ENCODE measurements at places on chromosomes 6 and 20.
A peak's percentile ranks its signal among the peaks of the same experiment; 100 is the strongest.

- H3K4me1 ChIP-seq = no peaks in the 10 kb centered on the region
- H3K27ac ChIP-seq = no peak overlapping the region
- no peaks in the 10 kb centered on the region for H3K27me3 ChIP-seq
- H3K4me3 ChIP-seq = no peak overlapping the region
- DNase-seq = no peak
These were observed 119.0 kb downstream of the ALDH8A1 start for GRCh38 chr6:134830940-134831339.

- no peak overlapping the region for H3K27ac ChIP-seq
- no peaks in the 10 kb centered on the region for H3K27me3 ChIP-seq
- H3K36me3 ChIP-seq = no peaks in the 10 kb centered on the region
These were observed 135.3 kb downstream of the ARID1B start for GRCh38 chr6:156912431-156912830.

DNA sequence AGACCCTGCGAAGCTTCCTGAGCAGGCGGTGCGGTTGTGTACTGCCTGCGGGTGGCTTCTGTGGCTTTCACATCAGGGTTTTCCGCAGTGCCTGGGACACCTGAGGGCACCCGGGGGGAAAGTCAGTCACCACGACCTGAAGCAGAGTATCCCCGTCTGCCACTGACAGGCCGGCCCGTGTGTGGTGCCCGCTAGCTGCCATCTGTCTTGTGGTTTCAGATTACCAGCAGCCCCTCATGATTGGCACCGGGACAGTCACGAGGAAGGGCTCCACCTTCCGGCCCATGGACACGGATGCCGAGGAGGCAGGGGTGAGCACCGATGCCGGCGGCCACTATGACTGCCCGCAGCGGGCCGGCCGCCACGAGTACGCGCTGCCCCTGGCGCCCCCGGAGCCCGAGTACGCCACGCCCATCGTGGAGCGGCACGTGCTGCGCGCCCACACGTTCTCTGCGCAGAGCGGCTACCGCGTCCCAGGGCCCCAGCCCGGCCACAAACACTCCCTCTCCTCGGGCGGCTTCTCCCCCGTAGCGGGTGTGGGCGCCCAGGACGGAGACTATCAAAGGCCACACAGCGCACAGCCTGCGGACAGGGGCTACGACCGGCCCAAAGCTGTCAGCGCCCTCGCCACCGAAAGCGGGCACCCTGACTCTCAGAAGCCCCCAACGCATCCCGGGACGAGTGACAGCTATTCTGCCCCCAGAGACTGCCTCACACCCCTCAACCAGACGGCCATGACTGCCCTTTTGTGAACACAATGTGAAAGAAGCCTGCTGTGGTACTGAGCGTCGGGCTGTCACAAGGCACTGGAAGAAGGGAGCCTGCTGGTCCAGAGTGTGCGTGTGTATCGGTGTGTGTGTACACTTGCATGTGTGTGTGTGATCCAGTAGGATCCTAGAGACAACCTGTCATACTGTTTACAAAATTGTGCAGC lies 54.4 kb downstream of the GOPC start:
- no peaks in the 10 kb centered on the region for H3K27me3 ChIP-seq
- H3K4me3 ChIP-seq = no peak overlapping the region
- peak overlapping the region; percentile 95 for H3K27ac ChIP-seq
- no peak for DNase-seq

- H3K36me3 ChIP-seq = no peaks in the 10 kb centered on the region
- H3K27me3 ChIP-seq = peaks cover 6% of the 10 kb centered on the region
- no peak overlapping the region for H3K27ac ChIP-seq
- no peaks in the 10 kb centered on the region for H3K4me1 ChIP-seq
These were observed 12.7 kb downstream of the CGA start for GRCh38 chr6:87082160-87082721.

- no peaks in the 10 kb centered on the region for H3K27me3 ChIP-seq
- no peak for DNase-seq
- no peak overlapping the region for H3K4me3 ChIP-seq
- no peaks in the 10 kb centered on the region for H3K4me1 ChIP-seq
- no peak overlapping the region for H3K27ac ChIP-seq
These were observed 43.0 kb upstream of the HIVEP1 start for GRCh38 chr6:11969092-11969491.

- no peak for DNase-seq
- peaks cover 3% of the 10 kb centered on the region for H3K4me1 ChIP-seq
- H3K4me3 ChIP-seq = no peak overlapping the region
- H3K27me3 ChIP-seq = no peaks in the 10 kb centered on the region
These were observed 28.6 kb upstream of the ARFGEF2 start for GRCh38 chr20:48892891-48893290.

DNA sequence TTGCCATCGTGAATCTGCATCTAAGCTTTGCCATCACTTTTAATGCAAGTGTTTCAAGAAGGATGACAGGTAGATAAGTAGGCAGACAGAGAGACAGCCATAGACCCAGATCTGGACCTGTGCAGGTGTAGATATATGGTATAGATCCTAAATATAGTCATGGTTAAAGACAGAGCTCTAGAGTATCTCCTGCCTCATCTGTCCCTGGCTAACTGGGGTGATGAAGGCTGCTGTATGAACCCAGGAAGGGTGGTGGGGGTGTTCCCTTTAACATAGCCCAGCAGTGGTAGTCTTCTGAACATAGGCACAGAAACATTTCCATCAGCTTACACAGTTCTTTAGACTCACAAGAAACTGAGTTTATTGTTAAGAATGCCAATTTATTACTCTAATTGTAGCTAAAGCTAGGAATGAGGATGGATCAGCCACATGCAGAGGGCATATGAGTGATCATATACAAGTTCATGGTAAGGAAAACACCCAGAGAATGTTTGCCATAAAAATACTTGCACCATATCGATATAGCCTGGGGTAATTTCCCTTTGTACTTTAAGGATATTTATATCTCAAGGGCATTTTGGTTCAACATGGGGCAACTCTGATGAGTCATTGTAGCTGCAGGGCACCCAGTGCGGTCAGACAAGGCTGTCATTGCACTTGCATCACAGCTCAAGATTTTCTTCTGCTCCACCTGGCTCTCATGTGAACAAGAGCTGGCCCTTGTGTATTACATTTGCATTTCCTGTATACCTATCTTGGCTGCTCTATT lies 587.2 kb downstream of the EPM2A start:
- no peak overlapping the region for H3K27ac ChIP-seq
- H3K4me1 ChIP-seq = no peaks in the 10 kb centered on the region
- no peak overlapping the region for H3K4me3 ChIP-seq
- no peaks in the 10 kb centered on the region for H3K27me3 ChIP-seq
- peak; percentile 66 for DNase-seq

- H3K4me1 ChIP-seq = no peaks in the 10 kb centered on the region
- H3K4me3 ChIP-seq = no peak overlapping the region
- no peaks in the 10 kb centered on the region for H3K36me3 ChIP-seq
These were observed 36.3 kb downstream of the PRDM1 start for GRCh38 chr6:106122306-106122918.

- H3K27me3 ChIP-seq = no peaks in the 10 kb centered on the region
- no peak overlapping the region for H3K27ac ChIP-seq
- H3K36me3 ChIP-seq = peaks cover 20% of the 10 kb centered on the region
- no peak overlapping the region for H3K4me3 ChIP-seq
- no peak for DNase-seq
- H3K4me1 ChIP-seq = no peaks in the 10 kb centered on the region
These were observed 23.7 kb downstream of the RMND1 start for GRCh38 chr6:151428093-151428735.

- no peak for DNase-seq
- peaks cover 28% of the 10 kb centered on the region for H3K27me3 ChIP-seq
- no peaks in the 10 kb centered on the region for H3K36me3 ChIP-seq
- H3K27ac ChIP-seq = no peak overlapping the region
These were observed 5.3 kb downstream of the ISM1 start for GRCh38 chr20:13226367-13226766.

DNA sequence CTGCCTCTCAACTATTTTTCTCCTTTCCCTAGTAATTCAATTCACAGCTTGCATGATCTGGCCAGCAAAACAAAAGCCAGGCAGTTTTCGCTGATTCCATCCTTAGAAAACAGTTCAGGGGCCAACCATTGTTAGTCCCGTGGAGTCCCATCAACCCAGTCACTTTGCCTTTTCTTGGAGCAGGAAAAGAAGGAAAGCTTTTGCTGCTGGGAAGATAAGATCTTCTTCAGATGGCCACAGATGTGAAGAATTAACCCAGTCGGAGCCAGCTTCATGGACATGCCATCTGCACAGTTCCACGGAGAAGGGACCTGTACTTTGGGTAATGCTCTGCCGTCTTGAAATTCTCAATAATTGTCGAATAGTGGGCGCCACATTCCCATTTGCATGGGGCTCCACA lies 76.9 kb upstream of the TSHZ2 start:
- no peaks in the 10 kb centered on the region for H3K27me3 ChIP-seq
- DNase-seq = no peak
- H3K36me3 ChIP-seq = no peaks in the 10 kb centered on the region
- H3K4me1 ChIP-seq = no peaks in the 10 kb centered on the region
- H3K4me3 ChIP-seq = no peak overlapping the region
- H3K27ac ChIP-seq = no peak overlapping the region

DNA sequence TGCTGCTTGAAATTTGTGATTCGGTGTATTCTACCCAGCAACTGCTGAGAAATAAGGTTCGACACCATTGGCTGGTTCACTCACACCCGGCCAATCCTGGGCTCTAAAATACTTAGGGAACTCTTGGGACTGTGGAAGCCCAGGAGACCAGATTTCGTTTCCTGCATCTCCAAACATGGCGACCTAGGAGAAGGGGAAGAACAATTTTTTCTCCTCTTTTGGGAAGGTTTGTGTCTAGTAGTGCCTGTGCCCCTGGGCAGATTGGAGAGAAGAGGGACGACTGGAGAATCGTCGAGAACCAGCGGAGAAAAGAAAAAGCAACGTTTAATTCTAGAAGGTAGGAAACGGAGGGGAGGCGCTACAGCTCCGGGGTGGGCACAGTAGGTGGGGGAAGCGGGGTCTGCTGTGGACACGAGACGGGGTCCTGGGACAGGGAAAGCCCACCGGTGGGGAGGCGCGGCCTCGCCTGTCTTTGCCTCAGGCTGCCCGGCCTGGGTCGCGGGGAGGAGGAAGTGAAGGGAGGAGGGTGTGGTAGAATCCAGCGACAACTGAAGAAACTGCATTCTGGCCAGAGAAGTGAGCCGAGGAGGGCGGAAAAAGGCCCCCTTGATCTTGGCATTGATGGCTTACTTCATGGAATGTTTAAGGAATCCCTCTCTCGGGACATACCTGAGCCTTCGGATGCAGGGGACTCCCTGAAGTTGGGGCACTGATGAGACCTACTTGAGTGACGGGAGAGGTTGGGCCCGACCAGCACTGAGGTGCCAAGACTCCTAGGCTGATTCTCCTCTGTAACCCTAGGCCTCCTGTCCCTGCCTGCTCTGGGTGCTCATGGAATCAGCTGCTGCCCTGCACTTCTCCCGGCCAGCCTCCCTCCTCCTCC lies at the start of gene BTN2A1:
Gene BTN2A1 (plus strand): TSS at position 150 of the 883 bp plus-strand sequence. CDS start 682 bp downstream, at position 832.
- peak within 1 kb of the TSS; percentile 74 for H3K4me3 ChIP-seq
- DNase-seq = peak; percentile 83
- no peaks in the 10 kb centered on the region for H3K36me3 ChIP-seq
- H3K27ac ChIP-seq = peak within 1 kb of the TSS; percentile 91
- peaks cover 5% of the 10 kb centered on the region for H3K4me1 ChIP-seq

DNA sequence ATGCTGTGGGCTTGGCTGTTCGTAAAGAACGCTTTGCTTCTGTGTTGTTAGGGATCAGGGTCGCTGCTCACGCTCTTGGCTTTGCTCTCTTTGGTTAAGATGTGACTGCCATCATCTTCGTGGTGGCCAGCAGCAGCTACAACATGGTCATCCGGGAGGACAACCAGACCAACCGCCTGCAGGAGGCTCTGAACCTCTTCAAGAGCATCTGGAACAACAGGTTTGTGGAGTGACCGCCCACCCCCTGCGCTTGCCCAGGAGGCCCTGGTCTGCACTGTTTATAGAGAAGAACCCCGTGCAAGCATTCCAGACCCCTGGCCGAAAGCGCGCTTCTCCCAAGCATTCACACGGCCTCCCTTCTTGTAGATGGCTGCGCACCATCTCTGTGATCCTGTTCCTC lies 57.1 kb downstream of the GNAS start:
- no peaks in the 10 kb centered on the region for H3K4me1 ChIP-seq
- no peak for DNase-seq

GRCh38 chr20:33649201-33649681 lies 12.9 kb upstream of the C20orf144 start:
- peaks cover 15% of the 10 kb centered on the region for H3K4me1 ChIP-seq
- DNase-seq = no peak
- H3K27me3 ChIP-seq = no peaks in the 10 kb centered on the region
- no peak overlapping the region for H3K4me3 ChIP-seq
- H3K36me3 ChIP-seq = no peaks in the 10 kb centered on the region

DNA sequence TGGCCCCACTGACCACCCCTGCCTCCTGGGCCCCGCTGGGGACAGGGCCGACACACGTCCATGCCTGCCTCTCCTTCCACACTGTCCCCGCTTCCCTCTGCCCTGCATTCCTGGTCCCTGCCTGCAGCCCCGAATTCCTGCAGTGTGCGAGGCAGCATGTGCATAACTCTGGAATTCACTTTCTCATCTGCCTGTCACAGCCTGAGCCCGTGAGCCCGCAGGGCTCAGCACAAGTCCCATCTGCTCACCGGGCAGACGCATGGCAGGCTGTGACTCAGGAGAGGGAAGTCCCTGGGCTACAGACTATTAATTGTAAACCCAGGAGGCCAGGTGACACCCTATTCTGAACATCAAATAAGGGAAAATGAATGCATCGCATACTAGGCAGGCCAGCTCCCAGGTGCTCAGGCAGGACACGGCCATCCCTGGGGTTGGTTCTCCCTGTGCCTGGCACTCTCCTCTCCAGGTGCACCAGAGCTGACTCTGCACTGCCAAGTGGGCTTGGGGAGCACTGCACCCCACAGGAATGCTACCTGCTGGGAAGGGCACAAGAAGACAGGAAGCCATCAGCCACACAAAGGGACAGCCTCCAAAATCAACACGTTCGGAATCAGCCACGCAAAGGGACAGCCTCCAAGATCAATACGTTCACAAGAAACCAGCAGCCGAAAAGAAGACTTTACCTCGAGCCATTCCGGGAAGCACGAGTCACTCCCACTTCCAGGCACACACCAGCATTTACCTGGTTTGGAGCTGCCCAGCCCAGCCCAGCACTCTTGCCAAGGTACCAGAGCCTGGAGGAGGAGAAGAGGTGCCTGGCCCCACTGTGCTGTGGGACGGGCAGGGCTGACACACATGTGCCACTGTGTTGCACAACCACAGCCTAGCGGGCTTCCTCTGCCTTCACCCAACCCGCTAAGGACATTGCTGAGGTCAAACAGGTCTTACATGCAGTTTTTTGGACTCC lies 65.9 kb downstream of the DLL1 start:
- H3K27ac ChIP-seq = no peak overlapping the region
- H3K27me3 ChIP-seq = no peaks in the 10 kb centered on the region
- no peak overlapping the region for H3K4me3 ChIP-seq
- no peak for DNase-seq

- H3K36me3 ChIP-seq = no peaks in the 10 kb centered on the region
- peaks cover 10% of the 10 kb centered on the region for H3K4me1 ChIP-seq
- no peaks in the 10 kb centered on the region for H3K27me3 ChIP-seq
- H3K4me3 ChIP-seq = no peak overlapping the region
- DNase-seq = no peak
- H3K27ac ChIP-seq = no peak overlapping the region
These were observed 11.8 kb upstream of the FOXF2 start for GRCh38 chr6:1377526-1377925.

GRCh38 chr6:14743144-14743473 lies 502.8 kb upstream of the JARID2 start:
- 0 out of 2 replicates have a peak, but pooled peaks cover 2% of the 10 kb centered on the region for H3K27me3 ChIP-seq
- H3K4me3 ChIP-seq = no peak overlapping the region
- DNase-seq = no peak
- H3K4me1 ChIP-seq = no peaks in the 10 kb centered on the region

Measured in Panc1 (cell line).